ENCODE measurements at places on chromosomes 2 and 18.
A peak's percentile ranks its signal among the peaks of the same experiment; 100 is the strongest.

DNA sequence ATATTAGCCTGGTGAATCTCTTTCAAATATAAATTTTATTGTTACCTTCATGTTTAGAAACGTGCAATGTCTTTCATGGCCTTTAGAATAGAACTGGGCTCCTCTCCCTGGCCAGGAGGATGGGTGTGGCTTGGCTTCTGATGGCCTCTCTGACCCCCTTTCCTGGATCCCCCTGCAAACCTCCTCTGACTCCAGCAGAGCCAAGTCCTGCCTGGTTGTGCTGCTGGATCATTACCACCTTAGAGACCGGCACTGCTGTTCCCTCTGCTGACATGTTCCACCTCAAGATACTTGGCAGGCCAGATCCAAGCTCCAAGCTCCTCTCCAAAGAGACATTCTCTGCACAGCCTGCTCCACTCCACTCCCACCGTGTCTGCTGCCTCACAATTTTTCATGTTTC lies 823.8 kb upstream of the HS6ST1 start:
- DNase-seq, result no peak

DNA sequence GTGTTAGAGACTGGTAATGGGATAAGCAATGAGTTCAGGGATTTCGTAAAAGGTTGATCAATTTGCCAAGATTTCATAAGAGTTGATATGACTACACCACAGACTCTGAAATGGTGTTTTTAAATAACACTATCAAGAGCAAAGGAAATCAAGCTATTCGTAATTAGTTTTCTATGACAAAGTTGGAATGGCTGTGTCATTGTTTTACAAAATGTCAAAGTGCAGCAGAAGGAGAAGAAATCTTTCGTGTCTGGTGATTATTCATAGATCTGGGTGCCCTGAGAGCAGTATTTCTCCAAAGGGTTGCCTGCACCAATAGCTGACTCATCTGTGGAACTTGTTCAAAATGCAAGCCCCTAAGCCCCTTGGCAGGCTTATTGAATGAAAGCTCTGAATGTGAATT lies 70.1 kb downstream of the NABP1 start:
- DNase-seq, result no peak

GRCh38 chr2:47510745-47511144 lies 107.8 kb downstream of the MSH2 start:
- no peak for DNase-seq

- DNase-seq, result no peak
Measured at GRCh38 chr2:219396863-219397457, 9.2 kb upstream of the DNPEP start.

DNA sequence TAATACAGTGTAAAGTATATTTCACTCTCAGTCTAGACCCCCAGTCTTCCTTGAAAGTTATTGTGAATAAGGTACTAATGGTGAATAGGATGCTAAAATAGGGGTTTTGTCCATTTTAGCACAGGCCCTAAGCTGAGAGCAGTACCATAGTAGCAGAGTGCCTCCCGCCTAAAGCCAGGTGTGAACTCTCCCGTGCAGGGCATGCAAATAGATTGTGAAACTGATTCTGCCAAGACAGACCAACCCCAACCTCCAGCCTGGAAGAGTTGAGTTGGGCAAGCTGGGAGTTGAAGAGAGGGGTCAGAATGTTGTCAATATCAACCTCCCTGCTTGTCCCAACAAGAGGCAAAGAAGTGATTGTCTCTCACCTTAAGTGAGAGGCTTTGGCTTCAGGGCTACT lies 97.4 kb upstream of the CYRIA start:
- DNase-seq, result no peak

GRCh38 chr2:20122864-20123263 lies 71.4 kb upstream of the LAPTM4A start:
- DNase-seq, result no peak

- DNase-seq, result peak; percentile 77
Measured at GRCh38 chr2:200471324-200471848, 38.5 kb downstream of the KCTD18 start.

DNA sequence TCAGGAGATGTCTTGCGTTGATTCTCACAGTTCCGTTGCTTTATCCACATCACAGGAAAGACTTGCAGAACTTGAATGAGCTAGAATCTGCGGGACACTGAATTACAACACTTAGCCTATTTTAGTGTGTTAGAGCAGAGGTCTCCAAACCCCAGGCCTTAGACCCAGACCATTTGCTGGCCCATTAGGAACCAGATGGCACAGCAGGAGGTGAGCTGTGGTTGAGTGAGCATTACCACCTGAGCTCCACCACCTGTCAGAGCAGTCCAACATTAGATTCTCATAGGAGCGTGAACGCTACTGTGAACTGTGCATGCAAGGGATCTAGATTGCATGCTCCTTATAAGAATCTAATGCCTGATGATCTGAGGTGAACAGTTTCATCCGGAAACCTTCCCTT lies 3.8 kb downstream of the MRPL30 start:
- DNase-seq, result no peak

DNA sequence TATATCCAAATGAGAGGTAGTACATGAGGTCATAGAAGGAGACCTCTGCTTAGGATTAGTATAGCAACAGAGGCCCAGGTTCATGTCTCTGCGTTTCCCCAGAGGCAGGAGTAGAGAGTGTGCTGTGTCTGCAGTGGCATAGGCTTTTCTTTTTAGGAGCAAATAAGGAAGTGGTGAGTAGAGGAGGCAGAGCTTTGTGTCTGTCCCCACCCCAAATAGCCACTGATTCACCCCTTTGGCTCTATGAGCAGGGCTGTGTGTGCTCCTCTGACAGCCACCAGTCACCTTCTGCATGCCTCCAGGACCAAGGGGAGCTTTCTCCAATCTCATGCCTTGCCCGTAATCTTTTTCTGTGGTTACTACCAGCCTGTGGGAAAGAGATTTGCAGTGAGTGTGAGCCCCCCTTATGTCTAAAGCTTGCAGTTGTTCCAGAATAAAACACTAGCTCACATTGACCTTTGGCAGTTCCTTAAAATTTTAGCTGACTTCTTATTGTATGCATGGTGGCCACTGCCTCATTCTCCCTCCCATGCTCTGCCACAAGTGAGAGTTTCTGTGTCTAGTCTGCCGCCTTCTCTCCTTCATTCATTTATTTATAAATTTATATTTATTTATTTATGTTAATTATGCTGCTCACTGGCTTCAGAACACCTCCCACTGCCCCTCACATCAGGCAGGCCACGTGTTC lies 23.5 kb upstream of the ELAC1 start:
- DNase-seq, result no peak

- DNase-seq, result no peak
Measured at GRCh38 chr2:226338825-226339224, 460.8 kb downstream of the IRS1 start.

DNA sequence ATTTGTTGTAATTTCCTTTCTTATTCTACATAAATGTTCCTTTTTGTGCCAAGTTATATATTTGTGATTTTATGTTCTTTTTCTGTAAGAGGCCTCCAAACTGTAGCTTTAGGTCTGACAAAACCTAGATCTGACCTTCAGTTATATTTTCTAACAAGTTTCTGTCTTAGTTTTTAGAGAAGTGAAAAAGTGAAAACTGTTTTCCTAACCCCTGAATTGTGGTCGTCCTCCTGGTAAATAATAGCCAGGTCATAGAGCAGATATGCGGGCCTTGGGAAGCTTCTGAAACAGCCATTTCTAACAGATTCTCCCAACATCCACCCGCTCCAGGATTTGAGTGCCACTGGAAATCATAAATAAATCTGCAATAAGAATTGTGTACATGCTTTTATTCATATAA lies 398.4 kb upstream of the CWC22 start:
- no peak for DNase-seq

DNA sequence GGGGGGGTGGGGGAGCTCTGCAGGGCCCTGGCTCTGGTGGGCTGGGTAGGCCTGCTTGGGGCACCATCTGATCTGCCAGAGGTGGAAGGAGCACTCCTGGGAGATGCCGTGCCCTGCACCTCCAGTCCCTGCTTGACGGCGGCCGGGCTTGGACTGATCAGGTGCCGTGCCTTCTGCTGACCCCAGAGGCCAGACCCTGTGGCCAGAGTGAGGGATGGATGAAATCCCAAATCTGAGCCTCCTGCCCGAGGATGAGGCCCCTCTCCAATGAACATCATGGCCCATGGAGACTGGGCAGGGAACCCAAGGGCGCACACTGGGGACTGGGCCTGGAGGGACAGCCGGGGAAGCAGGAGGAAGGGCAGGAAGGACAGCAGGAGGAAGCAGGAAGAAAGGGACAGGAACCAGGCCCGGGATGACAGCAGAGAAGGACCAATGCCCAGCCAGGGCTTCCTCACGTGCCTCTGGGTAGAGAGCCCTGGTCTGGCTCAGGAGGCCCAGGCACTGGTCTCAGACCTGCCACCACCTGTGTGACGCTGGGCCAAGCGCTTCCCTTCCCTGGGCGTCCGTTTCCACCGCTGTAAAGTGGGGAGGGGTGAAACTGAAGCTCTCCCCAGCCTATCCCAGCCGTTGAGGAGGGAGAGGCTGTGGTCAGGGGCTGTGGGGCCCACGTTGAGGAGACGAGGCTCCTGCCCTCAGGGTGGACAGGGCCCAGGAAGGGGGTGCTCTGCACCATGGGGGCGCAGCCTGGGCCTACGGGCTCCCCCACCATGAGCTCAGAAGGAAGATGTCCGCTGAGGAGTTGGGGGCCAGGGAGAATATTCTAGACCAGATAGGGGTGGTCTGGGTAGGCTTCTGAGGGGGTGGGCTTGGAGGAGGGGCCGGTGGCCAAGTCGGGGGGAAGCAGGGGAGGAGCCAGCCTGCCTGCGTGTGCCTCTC lies 1.0 kb upstream of the GPR35 start:
- DNase-seq, result no peak

DNA sequence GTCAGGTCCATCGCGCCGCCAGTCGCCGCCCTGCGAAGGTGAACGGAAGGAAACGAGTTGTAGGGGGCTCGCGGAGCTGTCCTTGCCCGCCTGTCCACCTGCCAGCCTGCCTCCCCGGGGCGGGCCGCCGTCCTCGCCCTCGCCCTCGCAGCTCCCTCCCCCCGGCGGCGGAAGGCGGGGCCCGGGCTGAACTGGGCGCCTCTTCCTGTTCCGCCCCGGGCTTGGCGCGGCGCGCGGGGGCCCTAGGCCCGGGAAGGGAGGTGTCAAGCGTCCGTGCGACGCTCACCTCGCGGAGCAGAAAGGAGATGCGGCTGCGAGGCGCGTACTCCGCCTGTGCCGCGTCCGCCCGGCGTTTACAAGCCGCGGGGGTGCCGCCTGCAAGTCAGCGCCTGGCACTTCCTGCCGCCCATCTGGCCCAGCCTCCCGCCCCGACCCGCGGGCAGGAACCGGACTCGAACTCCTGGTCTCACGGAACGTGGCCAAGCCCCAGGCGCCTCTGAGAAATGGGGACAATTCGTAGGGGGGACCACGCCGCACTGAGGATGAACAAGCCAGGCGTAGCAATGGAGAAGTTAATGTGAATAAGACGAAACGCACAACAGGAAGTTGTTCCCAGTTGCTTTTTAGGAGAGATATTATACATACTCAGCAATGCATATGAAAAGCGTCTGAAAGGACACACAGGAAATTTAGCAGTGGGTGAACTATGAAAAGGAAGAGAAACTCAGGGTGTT lies at the start of gene CNPPD1:
TSS of gene CNPPD1 (minus strand) at position 108 of the 734 bp plus-strand sequence. CDS start at position 11, 97 bp downstream.
- DNase-seq, result peak; percentile 90

DNA sequence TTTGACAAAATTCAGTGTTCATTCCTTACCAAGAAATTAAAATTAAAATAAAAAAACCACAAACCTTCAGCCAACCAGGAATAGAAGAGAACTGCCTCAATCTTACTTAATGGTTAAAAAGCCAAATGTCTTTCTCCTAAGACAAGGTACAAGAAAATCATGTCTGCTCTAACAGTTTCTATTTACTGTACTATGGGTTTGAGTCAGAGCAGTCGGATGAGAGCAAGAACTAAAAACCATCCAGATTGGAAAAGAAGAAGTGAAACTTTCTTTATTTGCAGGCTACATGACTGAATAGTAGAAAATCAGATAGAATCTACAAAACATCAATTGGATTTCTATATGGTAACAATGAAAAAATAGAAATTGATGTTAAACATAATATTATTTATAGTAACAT lies 555.5 kb upstream of the TNP1 start:
- no peak for DNase-seq

- peak; percentile 45 for DNase-seq
Measured at GRCh38 chr2:47070920-47071824, 83.9 kb downstream of the STPG4 start.

DNA sequence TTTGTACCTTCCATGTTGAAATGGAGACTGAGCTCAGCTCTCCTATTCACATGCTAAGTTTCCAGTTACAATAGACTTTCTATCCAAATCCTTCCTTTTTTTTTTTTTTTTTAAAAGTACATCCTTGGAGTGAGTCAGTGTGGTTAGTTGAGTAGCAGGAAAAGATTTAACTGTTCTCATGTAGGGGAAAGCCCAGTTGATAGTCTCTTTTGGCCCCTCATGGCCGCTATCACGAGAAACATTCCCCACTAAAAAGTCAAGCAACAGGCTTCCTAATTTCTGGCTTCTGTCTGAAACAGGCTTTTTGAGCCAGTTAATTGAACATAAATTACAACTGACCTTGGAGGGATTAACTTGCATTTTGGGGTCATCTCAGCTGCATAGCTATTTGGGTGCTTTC lies 161.3 kb downstream of the MEIS1 start:
- DNase-seq, result no peak

DNA sequence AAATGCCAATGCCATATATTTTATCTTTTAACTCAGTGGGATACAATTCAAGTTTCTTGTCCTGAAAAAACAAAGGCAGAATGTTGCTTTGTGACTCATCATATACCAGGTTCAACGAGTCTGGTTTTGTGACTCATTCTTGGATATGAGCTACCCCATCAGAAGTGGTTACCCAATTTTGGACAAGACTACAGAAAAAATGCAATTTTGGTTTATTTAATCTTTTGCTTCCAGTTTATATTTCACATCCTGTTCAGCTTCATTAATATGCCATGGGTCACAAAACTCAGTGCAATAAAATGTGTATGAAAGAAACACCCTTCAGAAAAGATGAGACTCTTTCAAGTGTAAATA lies 25.0 kb downstream of the FN1 start:
- DNase-seq, result no peak

GRCh38 chr2:238092486-238093035 lies 7.6 kb upstream of the ESPNL start:
- no peak for DNase-seq

DNA sequence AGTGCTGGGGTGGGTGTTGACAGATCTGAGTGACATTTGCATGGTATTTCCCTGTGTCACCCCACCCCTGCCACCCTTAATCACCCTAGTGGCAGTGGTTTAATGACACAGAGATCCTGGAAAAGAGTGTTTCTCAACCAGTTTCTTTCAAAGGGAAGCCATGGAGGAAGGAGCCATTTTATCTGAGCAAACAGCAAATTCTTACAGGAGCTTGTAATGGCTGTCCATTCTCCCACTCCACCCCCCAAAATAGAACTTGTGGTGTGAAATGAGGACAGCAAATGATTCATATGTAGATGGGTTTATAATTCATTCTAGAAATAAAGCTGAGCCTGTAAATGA lies 51.5 kb downstream of the CDC42EP3 start:
- DNase-seq, result no peak

All from midbrain (tissue), 1 donor.